Brain (organoid and tissue), 16 donors: ENCODE measurements at places on chromosomes 1 and 21.

DNA sequence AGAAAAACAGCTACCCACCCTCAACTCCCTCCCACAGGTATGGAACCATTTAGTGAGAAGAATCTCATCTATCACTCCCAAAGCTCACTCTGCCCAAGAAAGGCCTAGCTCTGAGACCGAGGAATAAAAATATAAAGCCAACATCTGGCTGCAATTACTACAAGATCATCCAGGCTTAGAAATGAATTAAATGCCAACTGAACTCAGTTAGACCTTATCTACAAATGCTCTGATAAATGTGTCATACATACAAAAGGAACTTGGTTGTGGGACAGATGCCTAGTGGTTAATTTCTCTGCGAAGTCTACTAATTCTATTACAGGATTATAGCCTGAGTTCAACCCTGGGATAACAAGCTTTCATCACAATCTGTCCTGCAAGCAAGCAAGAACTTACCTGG, 6.7 kb downstream of the ADIPOR1 start:
- no peak for DNase-seq

DNA sequence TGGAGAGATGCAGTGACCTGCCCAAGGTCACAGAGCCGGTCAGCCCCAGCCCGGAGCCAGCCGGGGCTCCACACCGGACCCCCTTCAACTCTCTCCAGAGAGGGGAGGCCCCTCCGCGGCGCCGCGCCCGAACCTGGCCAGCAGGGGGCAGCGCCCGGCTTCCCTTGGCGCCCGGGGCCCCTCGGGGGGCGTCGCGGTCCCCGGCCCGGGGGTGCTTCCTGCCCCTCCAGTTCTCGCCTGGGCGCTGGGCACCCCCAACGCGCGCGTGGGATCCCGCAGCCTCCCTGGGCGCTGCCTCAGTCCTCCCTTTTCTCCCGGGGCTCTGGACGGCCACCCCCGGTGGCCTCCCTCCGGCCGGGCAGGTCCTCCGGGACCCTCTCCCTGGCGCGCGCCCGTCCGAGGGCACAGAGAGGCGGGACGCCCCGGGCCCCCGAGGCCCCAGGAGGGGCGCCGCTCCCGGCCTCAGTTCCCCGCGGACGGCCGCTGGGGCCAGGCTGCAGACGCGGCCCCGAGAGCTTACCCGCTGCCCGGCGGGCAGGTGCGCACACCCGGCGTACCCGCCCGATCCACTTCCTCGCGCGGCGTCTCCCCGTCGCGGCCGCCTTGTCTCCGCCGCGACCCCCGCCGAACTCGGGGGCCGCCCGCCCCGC, 406 bp downstream of the HTR1D start:
- no peak for DNase-seq

DNA sequence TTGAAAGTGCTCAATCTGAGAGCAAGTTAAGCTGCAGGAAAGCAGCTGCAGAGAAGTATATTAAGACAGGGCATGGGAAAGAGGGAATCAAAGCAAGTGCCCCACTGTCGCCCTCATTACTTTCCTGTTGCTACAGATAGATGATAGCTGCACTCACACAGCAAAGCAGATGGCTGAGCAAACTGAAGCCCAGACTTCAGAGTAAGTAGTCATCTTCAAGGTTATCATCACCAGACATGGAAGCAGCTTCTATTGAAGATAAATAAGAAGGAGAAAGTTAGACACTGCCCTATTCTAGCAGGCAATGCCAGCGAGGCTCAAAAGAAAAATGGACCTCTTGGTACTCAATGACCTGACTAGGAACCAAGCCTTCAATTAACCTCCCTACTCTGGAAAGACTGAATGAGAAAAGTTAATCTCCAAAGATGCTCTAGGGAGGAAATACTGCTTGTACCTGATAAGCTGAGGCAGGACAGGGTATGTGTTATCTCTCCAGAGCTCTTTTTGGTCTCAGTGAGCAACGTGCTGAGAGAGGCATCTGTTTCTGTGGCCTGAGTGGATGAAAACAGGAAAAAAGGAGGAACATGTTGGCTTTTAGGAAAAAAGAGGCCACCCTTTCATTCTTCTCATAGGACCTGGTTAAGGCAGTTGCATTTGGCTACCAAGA, 11.1 kb upstream of the MRPL9 start:
- no peak for DNase-seq

DNA sequence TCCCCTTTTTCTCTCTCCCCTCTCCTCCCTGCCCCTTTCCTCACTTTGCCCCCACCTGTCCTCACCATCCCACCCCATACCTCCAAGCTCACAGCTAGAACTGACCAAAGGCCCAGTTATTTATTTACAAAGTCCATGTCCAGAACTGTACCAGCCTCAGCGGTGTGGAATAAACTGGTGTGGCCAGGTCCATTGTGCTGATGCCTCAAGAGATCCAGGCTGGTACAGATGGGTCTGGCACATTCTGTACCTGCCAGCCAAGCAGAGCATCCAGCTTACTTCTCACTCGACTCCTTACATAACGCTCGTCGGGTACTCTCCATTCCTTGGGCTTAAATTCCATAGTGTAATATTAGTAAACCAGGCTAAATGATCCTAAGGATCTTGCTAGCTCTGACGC, 11.8 kb downstream of the PDZK1IP1 start:
- DNase-seq = no peak

DNA sequence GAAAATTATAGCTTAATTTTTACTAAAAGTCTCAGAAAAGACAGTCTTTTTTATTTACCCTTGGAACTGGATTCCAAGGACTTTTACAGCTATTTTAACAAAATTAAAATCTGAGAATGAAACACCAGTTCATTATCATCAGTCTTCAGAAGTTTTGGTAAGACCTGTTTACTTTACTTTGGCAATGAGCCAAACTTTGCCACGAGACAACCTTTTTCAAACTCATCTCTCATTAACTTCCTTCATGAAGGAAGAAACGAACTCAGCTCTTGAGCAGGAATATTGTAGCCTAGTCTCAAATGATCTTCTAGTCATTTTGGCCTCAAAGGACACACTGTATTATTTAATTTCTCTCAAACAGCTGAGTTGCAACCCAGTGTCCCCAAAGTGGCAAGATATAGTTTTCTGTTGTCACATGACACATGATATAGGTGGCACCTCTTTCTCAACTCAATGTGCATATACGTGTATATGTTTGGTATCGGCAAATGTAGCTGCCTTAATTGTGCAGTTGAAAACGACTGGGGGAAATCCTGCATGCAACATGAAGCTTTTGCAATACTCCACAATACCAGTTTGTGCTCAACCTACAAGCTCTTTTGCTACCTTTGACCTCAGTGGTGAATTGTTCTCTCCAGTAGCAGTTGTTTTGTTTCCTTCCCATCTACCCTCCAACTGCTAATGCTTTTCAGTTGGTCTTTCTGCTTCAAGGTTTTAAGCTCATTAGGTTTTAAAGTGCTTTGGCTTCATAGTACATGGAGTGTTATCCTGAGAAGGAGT, 8.4 kb upstream of the GNG4 start:
- no peak for DNase-seq

GRCh38 chr1:25662061-25662460, 45.5 kb downstream of the MAN1C1 start:
- DNase-seq = no peak

DNA sequence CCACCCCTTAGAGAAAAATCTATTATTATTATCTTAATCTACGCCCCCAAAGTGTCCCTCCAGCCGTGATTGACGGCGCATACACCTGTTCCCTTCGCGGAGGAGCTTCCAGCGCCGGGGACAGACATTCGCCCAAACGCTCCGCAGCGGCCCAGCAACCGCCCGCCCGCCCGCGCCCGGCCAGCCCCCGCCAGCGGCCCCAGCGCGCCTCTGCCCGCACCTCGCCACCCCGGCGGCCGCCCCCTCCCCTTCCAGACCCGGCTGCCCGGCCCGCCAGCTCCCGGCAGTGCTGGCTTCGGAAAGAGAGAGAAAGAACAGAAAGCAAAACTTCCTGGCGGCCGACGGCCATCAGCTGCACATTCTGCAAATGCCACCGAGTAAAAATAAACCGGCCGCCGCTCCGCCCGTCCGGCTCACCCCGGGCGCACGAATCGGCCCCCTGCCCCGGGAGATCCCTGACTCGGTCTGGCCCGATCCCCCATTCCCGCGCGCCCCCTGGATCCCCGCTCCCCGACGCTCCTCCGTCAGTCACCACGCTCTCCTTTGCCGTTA, 1.6 kb downstream of the CASZ1 start:
- DNase-seq = no peak

- DNase-seq = no peak
These were observed 11.8 kb upstream of the STMN1 start for GRCh38 chr1:25917996-25918395.

GRCh38 chr1:155977690-155978324, 540 bp downstream of the ARHGEF2 start:
- peak; percentile 51 for DNase-seq

DNA sequence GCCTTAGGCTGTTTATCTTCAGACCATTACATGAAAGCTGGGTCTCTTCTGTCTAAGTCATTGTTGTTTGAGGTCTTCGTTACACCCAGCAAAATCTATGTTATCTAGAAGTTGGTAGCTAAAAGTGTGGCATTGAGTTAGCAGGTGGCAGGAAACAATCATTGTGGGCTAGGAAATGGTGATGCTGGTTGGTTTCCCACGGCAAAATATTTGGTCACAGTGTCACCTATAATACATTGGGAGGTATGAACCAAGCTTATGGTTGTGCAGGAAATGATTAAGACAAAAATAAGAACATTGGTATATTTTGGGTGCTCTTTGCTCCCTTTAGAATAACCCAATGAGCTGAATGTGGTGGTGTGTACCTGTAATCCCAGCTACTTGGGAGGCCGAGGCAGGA, 169.7 kb downstream of the TRIM33 start:
- no peak for DNase-seq

GRCh38 chr1:198829944-198830343, 191.1 kb downstream of the PTPRC start:
- DNase-seq = peak; percentile 30

DNA sequence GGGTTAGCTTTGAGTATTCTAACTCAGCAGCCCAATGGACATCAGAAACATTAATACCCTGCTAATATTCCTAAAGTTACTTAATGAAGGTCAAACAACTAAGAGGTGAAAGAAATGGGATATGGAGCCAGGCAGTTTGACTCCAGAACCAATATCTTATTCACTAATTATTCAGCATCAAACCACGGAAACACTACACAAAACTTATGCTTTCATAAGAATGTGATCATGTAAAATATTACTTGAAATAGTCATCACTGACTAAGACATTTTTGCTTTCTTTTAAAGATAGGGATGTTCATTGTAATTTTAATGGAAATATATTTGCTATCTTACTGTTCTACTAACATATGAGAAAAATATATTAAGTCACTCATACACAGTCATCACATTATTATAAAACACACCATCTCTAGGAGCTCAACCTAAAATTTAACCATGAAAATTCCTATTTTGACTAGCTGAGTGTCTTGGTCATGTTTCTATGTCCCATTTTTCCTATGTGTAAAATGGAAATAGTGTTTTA, 240.9 kb downstream of the KCTD3 start:
- DNase-seq = no peak

DNA sequence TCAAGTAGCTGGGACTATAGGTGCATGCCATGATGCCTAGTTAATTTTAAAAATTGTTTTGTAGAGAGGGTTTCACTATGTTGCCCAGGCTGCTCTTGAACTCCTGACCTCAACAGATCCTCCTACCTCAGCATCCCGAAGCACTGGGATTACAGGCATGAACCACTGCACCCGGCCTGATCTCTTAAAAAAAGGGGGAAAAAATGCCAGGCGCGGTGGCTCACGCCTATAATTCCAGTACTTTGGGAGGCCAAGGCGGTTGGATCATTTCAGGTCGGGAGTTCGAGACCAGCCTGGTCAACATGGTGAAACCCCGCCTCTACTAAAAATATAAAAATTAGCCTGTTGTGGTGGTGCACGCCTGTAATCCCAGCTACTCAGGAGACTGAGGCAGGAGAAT, 13.2 kb downstream of the AVPR1B start:
- no peak for DNase-seq

GRCh38 chr1:232016616-232017015, 390.0 kb downstream of the DISC1 start:
- no peak for DNase-seq

DNA sequence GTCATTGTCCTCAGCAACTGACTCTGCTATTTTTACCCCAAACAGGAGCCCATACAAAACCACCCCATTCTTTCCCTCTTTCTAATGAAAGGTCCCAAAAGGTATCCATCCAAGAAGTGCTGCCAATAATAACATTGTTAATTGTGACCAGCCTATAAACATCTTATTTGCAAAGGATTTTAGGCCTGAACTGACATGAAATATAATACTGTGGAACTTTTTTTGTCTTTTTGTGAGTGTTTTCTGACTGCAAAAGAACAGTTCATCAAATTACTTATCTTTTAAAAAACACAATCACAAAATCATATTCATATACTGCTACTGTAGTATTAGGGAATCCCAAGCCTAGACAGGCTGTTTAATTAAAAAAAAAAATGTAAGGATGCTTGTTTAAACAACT, 3.4 kb downstream of the PIGM start:
- no peak for DNase-seq

DNA sequence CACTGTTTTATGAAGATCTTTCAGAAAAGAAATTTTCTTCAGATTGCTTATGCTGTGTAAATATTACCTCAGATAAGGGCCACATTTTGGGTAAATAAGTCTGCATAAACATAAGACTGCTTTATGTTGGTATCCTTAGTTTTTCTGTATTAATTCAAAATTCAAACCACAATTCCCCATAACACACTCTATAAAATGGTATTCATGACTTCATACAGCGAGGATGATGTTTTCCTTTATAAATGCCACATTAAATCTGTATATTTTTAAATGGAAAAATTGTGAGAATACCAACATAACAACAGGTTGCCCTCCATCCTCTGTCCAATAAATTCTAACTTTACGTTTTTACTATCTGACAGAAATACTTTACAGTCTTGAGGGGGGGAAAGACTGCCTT, 248.7 kb upstream of the CXADR start:
- DNase-seq = no peak

- DNase-seq = no peak
These were observed 69.4 kb downstream of the VPS26C start for GRCh38 chr21:37197746-37198145.

DNA sequence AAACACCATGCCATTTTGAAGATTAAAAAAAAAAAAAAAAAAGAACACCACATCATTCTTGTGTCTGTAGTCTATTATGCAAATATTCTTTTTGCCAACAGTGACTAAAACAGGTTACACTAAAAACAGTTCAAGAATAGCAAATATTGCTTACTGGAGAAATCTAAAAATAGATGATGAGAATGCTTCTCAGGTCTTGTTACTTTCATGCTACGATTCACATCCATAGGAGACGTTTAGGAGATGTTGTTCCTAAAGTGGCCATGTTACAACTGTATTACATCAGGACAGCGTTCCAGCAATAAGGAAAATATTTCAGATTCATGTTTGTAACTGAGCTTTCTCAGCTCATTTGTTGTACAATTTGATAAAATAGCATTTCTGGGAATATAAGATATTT, 32.3 kb downstream of the RAB3GAP2 start:
- DNase-seq = no peak

- DNase-seq = no peak
These were observed 140.1 kb upstream of the NRIP1 start for GRCh38 chr21:15204970-15205286.

DNA sequence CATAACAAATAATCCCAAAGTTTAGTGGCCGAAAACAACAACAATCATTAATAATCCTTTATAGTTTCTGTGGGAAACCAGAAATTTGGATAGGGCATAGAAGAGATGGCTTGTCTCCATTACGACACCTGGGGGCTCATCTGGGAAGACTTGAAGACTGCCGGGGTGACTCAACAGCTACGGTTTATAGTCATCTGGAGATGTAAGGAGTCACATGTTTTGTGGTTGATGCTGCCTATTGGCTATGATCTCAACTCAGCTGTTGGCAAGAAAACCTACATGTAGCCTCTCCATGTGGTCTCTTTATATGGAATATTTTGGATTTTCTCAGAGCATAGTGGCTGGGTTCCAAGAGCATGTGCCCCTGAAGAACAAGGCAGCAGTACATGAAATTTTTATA, 29.3 kb upstream of the TSPAN2 start:
- no peak for DNase-seq
